Hematopoietic multipotent progenitor cell treated with erythropoietin and hydrocortisone succinate and interleukin-3 and kit ligand, for 6 days (in vitro differentiated cells): ENCODE measurements at places on chromosomes 1 and 21.

DNA sequence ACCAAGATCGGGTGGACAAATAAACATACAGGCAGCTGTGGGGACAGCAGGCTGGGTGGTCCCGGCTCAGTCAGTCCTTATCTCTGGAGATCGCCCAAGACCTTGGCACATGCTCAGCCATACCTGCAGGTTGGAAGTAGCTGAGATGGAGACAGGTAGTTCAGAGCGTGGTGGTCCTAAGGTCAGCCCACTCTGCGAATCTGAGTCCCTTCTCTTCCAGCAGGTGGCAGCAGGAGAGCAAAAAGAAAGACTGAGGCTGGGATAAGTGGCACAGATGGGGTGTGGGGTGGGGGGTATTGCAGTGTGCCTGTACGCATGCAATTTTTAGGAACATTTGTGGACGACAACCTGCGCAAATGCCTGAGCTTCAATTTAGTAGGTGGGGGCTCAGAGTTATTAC is 104.9 kb downstream of the TENT5C start:
- DNase-seq, result peak; percentile 44

DNA sequence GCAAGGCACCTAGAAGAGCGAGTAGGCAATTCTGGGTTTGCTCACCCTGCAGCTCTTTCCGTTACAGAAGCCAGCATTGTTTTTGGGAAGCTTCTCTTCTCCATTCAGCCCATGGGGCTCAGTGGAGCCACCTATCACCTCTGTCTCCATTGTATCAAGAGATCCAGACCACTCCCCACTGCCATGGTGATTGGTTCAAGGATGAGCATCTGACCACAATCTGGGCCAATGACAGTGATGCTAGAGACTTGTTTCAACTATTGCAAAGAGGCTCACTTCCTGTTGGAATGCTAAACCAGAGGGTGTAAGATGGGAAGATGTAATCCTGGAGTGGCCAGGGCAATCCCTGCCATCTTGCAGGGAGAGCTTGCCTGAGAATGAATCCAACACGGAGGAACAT is 6.6 kb downstream of the SPATA21 start:
- peak; percentile 29 for DNase-seq

DNA sequence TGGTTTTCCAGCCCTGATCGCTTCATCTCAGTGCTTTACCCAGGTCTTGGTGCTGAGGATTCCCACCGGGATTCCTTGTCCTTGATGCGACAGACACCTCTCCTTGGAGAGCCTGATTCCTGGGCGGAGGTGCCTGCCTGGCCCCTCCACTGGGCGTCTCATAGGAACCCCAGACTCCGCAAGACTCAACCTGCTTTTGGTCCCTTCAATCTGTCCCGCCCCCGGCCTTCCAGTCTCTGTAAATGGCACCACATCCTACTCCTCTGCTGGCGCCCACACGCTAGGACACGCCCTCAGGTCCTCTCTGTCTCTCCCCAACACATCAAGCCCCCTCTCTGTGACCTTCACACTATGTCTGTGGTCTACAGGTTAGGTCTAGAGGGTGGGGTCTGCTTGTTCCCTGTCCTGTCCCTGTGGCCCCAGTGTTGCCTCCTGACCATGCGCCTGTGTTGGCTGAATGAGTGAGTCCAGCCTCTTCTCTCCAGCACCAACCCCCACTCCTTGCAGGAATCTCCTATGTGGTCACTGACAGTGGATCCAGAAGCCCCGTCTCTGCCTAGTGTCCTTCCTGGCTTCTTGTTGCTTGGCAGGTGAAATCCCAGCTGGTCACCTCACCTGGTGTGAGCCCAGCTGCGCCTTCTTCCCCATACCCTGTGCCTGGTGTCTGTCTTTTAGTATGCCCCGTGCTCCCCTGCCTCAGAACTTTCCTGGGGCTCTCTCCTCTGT is 119.7 kb upstream of the C1orf174 start:
- DNase-seq, result no peak

DNA sequence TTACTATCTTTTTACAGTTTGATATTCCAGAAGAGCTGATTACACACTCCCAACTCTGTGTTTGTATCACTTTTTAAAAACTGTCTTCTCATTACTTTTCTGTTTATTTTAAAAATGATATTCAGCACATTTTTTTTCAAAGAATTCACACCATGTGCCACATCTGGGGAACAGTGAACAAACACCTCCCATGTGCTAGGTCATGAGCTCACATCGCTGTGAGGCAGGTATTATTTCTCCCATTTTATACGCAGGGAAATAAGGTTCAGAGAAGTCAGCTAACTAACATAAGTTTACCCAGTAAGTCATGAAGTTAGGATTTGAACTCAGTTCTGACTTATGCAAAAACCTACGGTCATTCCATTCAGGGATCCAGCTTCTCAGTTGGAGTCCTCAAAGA is 44.9 kb downstream of the S1PR1 start:
- DNase-seq, result no peak

- DNase-seq, result peak; percentile 35
These were observed 37.2 kb downstream of the KCNJ6 start for GRCh38 chr21:37878946-37879660.
